ENCODE measurements at places on chromosomes 2 and 18.

- DNase-seq, result no peak
Observed at GRCh38 chr2:187989925-187990623, 301.6 kb upstream of the GULP1 start.

DNA sequence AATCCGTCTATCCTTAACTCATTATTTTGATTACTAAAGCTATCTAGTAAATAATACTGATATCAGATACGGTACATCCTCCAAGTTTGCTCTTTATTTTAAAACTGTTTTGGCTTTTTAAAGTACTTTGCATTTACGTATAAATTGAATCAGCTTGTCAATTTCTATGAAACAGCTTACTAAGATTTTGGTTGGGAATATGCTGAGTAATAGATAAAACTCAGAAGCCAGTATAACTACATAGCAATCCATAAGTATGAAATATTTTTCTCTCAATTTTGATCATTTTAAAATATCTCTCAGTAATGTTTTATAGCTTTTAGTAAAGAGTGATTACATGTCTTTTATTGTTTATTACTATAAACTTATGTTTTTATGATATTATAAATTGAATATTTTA is 116.2 kb upstream of the SOX11 start:
- no peak for DNase-seq

- no peak for DNase-seq
Observed at GRCh38 chr2:183284606-183285005, 160.4 kb downstream of the NUP35 start.

- no peak for DNase-seq
Observed at GRCh38 chr18:31268985-31269406, 49.0 kb upstream of the DSG1 start.

- DNase-seq, result no peak
Observed at GRCh38 chr2:135121016-135121657, 69.0 kb downstream of the RAB3GAP1 start.

DNA sequence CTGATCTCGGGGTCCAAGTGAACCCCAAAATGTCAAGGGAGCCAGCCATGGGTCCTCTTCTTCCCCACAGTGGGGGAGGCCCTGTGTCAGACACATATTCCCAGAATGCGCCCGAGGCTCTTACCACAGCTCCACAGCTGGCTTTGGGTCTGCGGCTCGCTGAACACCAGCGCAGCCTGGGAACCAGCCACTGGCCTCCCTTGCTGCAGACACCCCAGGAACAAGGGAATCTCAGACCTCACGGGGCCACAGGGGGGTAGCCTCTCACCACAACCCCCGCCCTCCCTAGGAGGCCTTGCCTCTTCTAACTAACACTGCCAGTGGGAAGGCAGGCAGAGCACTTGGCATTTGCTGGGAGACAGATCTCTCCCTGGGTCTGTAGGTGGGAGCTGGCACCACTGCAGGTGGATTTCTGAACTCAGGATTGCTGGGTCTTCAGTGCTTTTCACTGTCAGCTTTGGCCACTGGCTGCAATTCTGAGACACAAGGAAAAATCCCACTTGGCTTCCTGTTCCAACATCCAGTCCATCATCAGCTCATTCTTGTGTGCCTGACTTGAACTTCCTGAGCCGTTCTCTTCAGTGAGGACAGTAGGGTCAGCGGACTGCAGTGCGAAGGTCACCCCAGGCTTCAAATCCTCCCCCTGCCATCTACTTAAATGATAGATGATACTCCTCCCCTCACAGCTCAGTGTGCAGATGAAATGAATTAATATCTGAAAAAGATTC is 128.7 kb downstream of the CAPN13 start:
- DNase-seq, result no peak

Measured in glomerular endothelial cell (primary cell).